ENCODE measurements at places on chromosomes 6 and 20. TPM values are rescaled to one million over a fixed set of nuclear protein-coding genes. Genes with fewer than 3 reads are reported as not detected.

The HFE gene
- 0.91 TPM for total RNA-seq

The SLC17A3 gene
- 0.55 TPM for total RNA-seq

The SLX4IP gene
- 9.0 TPM for total RNA-seq

The ECT2L gene
- not detected for total RNA-seq

The SEMG1 gene
- not detected for total RNA-seq

The TCF21 gene
- total RNA-seq, result not detected

The SLC26A8 gene
- total RNA-seq, result not detected

The WDR46 gene
- total RNA-seq, result 77.2 TPM

The SLC17A5 gene
- total RNA-seq, result 4.3 TPM

The MATN4 gene
- 0.16 TPM for total RNA-seq

The RHAG gene
- not detected for total RNA-seq

The MTG2 gene
- 33.4 TPM for total RNA-seq

The RIMS4 gene
- total RNA-seq, result not detected

The TRIM31 gene
- total RNA-seq, result not detected

The LTB gene
- total RNA-seq, result 767 TPM
